ENCODE measurements at places on chromosomes 2 and 18. TPM values are rescaled to one million over a fixed set of nuclear protein-coding genes. Genes with fewer than 3 reads are reported as not detected.

DNA sequence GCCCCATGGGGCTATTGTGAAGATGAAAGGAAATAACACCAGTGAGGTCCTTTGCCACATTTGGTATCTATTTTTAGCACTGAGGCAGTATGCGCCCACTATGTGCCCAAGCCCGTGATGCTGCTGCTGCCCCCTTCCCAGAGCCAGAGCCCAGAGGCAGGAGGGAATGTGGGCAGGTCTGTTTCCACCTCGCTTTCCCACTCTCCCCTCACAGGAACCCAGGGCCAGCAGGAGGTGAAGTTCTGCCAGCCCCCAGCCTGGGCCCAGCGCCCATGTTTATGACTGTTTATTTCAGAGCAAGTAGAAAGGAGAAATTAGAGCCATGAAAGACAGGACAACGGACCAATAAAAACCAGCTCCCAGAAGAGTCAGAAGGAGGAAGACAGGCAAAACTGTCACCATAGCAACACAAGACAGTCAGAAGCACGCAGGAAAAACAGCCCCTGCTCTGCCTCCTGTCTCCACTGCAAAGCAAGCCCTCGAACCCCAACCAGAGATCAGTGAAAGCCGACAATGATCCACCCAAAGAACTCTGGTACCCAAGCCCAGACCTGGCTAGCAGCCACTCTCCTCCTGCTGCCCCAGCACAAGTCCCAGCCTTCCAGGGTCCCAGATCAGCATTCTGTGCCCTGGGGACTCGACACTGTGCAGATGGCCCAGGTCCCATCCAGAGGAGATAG, 1.4 kb downstream of the CYRIA start:
- peak; percentile 31 for DNase-seq

The CHPF gene
- 93.9 TPM for total RNA-seq

DNA sequence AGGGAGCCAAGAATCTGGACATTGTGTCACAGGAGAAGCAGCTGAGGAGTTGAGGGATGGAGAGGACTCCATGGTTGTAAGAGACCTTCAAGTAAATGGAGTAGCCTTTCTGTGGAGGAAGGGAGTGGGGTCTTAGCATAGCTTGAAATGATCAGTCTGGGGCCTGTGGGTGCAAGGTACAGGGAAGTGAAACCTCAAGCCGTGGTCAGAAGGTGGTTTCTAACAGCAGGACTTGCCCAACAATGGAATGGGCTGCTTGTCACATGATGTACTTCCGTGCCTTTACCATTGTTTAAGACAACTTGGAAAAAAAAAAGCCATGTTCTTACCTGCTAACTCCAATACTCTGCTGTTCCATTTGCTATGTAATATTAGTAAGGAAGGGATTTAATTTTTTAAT, 140.7 kb downstream of the LDLRAD4 start:
- no peak for DNase-seq

The IL36A gene
- total RNA-seq = not detected

The SERPINB13 gene
- total RNA-seq = not detected

- DNase-seq = no peak
These were observed 7.5 kb downstream of the ACYP2 start for GRCh38 chr2:54122939-54123338.

- no peak for DNase-seq
These were observed 61.7 kb upstream of the TMEM17 start for GRCh38 chr2:62567669-62568068.

DNA sequence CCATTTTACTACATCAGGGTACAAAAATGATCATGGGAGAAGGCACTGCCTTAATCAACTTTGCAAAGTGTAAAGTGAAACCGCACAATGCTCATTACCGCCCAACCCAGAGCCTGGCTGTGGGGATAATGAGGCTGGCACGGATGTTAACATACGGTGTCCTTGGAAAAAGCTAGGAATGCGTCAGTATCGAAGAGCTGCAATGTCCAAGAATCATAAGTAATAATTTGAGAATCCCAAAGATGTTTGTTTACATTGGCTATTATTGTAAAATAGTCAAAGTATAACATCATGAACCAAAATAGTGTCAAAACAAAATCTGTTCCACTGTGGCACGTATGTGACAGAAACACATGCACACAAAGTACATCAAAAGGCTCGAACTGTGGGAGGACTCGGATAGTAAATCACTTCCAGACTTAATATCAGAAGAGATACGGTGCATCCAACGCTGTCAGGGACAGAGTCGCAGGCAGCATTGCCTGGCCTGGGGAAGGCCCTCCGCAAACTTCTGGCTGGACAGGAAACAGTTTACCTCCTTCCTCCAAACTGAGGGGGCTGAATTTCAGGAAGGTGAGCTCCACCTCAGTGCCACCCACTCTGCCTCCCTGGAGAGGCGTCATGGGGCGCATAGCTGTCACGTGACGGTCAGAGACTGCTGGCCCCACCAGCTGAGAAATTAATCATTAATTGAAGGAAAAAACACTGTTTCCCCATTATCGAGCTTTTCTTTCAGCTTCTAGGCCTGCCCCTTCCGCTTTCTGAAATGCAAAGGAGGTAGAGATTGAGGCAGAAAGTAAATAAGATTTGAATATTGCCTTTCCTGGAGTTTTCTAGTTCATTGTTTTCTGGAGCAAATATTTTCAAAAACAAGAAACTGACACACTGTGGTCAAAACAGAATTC, 1.8 kb upstream of the ID2 start:
- DNase-seq = peak; percentile 69

Measured in SK-MEL-5 (cell line).